Right cardiac atrium (tissue), 5 donors: ENCODE measurements at places on chromosomes 2 and 18. TPM values are rescaled to one million over a fixed set of nuclear protein-coding genes. Genes with fewer than 3 reads are reported as not detected.

DNA sequence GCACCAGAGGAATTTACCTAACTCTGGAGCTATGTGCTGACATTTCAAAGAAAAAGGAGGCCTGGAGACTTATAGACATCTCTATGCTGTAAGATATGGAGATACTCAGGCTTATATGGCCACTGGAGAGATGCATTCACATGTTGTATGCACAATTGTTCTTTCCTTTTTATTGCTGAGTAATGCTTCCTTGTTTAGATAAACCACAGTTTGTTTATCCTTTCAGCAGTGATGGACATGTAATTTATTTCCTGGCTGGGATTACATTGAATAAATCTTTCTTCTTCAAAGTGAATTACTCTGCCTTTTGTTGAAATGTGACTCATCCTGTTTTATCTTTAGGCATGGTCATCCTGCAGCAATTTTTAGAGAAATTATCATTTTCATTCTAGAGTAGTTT lies 716.7 kb upstream of the GCFC2 start:
- no peak for DNase-seq

MEIS1 gene
- 32.1 TPM for total RNA-seq

GRCh38 chr2:191927991-191928390 lies 81.1 kb upstream of the CAVIN2 start:
- no peak for DNase-seq

TTR gene
- not detected for total RNA-seq

DNA sequence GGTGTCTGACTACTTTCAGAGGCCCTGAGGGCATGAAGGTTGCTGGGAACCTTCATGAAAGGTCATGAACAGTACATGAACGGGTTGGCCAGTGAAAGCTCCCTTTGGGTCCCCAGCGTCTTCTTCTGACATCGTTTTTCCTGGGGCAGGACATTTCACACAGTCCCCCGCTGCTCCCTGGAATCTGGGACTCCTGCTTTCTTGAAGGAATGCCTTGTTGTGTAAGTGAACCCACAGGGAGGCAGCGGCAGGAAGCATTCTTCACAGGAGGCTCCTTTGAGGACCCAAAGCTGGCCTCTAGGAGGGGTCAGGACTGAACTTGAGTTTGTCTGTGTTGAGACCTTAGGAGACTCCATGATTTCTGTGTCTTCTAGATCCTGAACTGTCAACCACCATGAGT lies 144.3 kb downstream of the KCNE4 start:
- no peak for DNase-seq

DNA sequence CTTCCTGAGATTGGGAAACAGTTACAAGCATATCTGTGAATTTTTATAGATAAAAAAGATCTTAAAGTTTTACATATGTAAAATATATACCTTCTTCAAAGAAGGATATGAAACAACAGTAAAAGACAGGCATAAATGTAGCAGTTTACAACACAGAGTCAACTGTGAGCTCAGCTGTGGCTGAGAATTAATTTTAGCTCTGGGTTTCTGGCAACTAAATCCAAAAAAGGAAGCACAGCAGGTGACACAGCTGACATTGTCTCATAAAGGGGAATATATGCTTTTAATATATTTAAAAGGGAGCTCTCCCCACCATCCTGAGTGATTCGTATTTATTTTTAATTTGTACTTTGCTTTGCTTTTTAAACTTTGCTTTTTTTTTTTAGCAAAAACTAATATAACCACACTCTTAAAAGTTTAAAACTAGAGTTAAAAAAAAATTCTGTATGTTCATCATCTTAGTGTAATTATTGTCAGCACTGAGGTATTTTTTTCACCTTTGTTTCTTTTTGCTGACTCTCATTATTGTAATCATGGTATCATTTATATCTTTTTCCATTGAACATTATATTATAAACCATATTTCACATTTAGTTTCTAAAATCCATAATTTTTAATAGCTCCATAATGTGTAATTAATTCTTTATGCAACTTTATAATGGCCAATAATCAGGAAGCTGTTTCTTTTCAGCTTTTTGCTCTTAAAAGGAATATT lies 6.7 kb downstream of the TUBB6 start:
- no peak for DNase-seq

GRCh38 chr2:41736586-41736985 lies 311.2 kb upstream of the PKDCC start:
- no peak for DNase-seq

GRCh38 chr2:112740527-112740926 lies 19.7 kb downstream of the NT5DC4 start:
- DNase-seq, result no peak
